ENCODE measurements at places on chromosomes 7 and 10.

GRCh38 chr10:127194111-127194510 lies 2.3 kb downstream of the INSYN2A start:
- DNase-seq = no peak

- no peak for DNase-seq
These were observed 85.2 kb upstream of the SEMA3C start for GRCh38 chr7:81004098-81004497.

GRCh38 chr7:12299367-12299766 lies 88.3 kb downstream of the TMEM106B start:
- DNase-seq = no peak

DNA sequence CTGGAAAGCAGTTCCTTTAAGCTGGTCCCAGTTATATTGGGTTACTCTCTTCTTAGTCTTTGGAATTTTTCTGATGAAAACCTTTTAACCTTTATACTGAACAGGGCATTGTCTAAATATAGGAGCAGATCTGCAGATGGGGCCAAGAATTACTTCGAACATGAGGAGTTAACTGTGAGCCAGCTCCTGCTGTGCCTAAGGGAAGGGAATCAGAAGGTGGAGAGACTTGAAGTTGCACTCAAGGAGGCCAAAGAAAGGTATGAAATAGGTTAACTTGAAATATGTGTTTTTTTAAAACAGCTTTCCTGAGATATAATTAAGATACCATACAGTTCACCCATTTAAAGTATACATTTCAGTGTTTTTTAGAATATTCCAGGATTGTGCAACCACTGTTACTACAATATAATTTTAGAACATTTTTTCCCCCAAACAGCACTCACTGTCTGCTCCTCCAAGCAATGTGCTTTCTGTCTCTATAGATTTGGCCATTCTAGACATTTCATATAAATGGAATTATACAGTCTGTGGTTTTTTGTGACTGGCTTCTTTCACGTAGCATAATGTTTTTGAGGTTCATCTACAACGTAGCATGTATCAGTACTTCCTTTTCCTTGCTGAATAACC lies 18.9 kb downstream of the OPTN start:
- DNase-seq = no peak
